ENCODE measurements at places on chromosomes 7 and 10.

DNA sequence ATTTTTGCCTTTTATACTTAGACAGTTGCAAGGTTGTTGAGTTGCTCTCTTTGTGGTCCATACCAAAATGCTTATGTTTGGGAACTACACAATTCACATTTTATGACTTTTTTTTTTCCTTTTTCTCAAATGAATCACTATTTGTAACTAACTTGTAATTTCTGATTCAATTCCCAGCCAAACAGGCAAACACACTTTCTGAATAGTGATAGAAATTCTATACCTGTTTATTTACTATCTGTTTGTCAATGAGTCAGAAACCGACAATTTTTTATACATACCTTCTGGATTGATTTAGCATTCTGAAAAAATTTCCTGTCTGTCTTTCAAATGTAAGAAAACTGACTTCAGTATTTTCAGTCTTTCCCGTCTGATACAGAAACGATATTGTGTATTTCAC lies 69.1 kb downstream of the MBL2 start:
- no peak for DNase-seq

GRCh38 chr7:120869700-120870099 lies 11.8 kb upstream of the TSPAN12 start:
- DNase-seq: no peak

DNA sequence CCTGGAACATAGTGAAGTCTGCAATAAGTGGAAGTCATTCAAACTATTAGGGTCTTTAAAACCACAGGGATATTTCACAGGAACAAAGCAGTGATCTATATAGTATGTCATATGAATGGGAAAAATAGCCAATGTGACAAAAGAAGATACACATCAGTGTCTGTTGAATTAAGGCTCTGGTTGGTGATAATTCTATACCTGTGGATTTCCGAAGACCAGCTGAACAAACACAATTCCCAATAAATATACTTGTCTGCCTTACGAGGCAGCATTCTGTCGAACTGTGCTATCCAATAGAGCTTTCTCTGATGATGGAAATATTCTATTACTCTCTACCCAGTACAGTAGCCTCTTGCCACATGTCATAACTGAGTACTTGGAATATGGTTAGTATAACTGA lies 55.9 kb upstream of the CAV2 start:
- no peak for DNase-seq

- DNase-seq: no peak
Observed at GRCh38 chr10:31897506-31897905, 31.1 kb downstream of the ARHGAP12 start.

DNA sequence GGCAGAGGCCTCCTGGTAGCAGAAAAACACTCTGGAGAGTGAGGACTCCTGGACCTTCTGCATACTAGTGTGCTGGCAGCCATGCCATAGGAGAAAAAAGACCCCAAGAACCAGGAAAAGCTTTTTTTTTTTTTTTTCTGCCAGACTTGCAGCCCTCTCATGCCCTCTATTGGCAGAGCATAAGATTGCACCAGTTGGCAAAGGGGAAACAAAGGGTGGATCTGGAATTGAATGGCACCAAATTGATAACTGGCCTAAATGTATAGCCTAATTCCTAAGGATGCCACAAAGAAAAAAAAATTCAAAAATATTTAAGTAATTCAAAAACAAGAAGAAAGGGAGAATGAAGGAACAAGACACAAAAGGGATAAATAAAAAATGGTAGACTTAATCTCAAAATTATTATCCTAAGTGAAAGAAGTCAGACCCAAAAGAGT lies 112.5 kb upstream of the GHITM start:
- DNase-seq: no peak

DNA sequence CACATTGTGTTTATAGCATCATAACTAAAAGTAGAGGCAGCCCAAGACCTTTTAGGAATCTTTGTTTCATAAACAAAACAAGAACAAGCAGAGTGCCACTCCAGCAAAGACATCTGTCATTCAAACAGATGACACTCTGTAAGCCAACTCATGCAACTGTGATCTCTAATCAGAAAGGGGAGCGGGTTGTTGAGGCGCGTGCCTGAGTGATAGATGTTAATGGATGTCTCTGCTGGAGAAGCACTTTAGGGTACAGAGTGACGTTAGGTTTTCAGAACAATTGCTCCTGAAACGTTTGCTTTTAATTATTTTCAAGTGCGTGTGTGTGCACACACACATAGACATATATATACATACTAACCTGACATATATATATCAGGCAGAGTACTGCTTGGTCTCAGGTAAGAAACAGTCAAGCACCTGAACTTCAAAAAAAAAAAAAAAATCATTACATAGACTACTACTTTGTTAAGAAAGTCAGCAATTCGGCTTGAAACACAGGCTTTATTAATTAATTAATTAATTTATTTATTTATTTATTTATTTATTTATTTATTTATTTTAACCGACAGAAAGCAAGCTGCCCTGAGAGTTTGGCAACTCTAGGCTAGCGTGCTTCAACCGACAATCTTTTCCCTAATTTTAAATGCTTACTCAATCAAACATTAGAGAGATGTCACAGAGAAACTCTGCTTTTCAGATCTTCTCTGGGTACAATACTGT lies 109.1 kb downstream of the POU6F2 start:
- DNase-seq: no peak

- DNase-seq: no peak
Observed at GRCh38 chr7:107564553-107565298, 955 bp downstream of the DUS4L start.

- no peak for DNase-seq
Observed at GRCh38 chr7:1696671-1697498, 26.8 kb downstream of the ELFN1 start.

DNA sequence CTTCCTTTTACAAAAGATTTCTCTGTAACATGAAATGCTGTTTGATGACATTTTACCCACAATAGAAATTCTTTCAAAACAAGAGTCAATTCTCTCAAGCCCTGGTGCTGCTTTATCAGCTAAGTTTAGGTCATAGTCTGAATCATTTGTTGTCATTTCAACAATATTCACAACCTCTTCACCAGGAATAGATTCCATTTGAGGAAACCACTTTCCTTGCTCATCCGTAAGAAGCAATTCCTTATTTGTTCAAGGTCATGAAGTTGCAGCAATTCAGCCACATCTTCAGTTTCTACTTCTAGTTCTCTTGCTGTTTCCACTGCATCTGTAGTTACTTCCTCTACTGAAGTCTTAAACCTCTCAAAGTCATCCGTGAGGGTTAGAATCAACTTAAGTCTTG lies 315.3 kb downstream of the TYW1 start:
- DNase-seq: no peak

DNA sequence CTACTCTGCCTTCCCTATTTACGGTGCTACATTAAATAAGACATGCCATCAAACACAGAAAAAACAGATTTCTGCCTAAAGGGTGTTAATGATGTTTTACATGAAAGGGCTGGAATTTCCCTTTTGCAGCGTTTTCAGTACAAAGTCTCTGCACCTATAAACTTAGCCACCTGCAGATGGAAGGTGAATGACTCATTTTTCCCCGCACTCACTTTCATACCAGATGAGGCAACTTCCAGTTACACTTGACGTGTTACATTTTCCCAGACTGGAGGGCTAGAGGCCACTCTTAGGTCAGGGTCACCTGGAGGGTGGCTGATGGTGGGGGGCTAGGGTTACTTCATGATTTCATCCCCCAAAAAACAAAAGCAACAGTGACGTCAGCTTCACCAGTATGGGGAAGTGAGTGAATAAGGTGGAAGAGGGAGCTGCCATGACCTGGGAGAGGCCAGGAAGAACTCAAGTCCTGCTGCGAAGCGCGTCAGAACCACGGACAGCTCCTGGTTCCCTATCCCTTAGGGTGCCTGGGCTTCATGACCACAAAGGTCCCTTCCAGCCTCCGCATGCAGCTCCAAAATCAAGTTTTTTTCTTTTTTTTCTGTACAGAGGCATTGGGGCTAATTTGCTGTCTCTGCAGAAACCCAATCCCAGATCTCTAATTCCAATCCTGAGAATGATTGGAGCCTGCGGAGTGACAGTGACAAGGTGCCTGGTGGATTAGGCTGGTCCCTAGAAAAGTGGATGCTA lies 94.0 kb downstream of the ADARB2 start:
- no peak for DNase-seq

DNA sequence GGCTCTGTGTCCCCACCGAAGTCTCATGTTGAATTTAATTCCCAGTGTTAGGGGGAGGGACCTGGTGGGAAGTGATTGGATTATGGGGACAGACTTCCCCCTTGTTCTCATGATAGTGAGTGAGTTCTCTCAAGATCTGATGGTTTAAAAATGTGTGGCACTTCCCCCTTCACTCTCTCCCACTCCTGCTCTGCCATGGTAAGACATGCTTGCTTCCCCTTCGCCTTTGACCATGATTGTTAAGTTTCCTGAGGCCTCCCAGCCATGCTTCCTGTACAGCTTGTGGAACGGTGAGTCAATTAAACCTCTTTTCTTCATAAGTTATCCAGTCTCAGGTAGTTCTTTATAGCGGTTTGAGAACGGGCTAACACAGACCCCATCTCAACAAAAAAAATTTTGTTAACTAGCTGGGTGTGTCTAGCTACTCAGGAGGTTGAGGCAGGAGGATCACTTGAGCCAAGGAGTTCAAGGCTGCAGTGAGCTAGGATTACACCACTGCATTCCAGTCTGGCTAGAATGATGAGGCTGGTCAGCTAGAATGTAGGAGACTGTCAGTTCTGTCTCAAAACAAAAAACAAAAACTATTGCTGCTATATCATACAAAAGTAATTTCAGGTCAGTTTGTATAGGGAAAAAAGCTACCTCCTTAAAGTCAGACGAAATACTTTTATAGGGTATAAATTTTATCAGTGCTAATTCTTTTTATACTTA lies 57.7 kb downstream of the ATAD1 start:
- DNase-seq: no peak

DNA sequence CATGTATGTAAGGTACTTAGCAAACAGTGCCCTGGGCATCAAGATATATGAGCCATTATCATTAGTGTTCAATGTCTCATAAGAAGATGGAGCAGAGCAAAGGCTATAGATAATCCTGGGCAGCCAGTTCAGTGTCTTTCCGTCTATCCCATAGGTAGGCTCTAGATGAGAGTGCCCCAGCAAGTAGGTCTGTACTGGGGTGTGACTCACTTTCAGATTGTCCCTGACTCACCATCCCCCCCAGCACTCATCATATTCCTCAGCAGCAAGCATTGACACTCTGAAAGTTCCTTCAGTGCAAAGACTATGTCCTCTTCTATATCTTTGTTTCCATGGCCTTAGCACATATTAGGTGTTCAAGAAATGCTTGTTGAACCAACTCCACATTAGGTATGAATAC lies 20.0 kb upstream of the FAM204A start:
- DNase-seq: no peak

All from caudate nucleus (tissue), 63 donors.